ENCODE measurements at places on chromosomes 13 and 19.

DNA sequence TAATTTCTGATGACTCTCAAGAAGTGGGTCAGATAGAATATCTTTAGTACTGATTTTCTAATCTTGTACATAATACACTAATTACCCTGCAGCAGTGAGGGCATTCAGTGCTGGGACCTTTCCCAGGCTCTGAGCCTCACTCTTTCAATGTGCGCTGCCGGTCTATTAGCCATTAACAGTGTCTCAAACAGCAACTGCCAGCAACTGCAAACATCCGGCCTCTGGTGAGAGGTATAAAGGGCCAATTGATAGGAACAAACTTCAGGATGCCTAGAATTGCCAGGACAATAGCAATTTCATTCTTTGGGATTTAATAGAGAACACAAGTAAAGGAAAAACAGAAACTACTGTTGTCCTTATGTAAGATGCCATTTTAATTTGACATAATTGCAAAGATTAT, 604.4 kb upstream of the SPRY2 start:
- DNase-seq, result no peak

DNA sequence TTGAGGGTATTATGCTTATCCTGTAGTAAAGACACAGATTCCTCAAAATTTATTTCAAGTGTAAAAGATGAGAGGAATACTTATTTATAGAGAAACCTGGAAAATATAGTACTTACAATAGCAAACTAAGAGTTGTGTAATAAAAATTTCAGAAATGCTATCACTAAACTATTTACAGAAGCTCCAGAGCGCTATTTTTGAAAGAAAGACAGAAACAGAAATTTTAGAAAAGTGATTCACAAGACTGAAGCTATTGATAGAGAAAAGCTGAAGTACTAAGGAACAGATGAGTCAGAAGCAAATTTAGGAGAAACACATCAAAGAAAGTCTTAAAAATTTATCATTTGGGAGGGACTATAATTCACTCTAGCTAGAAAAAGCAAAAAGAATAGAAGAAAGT, 1174.2 kb downstream of the DIAPH3 start:
- no peak for DNase-seq

GRCh38 chr13:59677966-59678814, 485.5 kb downstream of the DIAPH3 start:
- DNase-seq, result peak; percentile 5

DNA sequence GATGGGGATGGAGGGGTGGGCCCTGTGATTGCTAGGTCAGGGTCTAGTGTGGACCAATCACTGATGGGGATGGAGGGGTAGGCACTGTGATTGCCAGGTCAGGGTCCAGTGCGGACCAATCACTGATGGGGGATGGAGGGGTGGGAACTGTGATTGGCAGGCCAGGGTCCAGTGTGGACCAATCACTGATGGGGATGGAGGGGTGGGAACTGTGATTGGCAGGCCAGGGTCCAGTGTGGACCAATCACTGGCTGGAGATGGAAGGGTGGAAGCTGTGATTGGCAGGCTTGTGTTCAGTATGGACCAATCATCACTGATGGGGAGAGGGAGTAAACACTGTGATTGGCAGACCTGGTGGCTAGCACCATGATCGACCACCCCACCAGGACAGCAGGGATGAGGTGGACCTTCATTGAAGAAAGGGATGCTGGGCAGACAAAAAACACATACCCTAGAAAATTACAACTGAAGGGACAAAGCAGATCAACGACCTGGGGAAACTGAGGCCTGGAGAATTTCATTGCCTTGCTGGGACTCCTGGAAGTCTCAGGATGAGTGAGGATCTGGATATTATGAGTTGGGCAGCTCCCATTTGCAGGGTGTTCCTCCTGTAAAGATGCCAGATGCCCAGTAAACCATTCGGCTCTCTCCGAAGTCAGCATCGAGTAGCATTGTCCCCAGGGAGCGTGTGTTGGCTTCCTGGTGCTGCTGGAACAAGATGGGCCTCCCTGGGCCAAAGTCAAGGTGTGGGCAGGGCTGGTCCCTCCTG, 15.5 kb downstream of the TMPRSS9 start:
- no peak for DNase-seq

DNA sequence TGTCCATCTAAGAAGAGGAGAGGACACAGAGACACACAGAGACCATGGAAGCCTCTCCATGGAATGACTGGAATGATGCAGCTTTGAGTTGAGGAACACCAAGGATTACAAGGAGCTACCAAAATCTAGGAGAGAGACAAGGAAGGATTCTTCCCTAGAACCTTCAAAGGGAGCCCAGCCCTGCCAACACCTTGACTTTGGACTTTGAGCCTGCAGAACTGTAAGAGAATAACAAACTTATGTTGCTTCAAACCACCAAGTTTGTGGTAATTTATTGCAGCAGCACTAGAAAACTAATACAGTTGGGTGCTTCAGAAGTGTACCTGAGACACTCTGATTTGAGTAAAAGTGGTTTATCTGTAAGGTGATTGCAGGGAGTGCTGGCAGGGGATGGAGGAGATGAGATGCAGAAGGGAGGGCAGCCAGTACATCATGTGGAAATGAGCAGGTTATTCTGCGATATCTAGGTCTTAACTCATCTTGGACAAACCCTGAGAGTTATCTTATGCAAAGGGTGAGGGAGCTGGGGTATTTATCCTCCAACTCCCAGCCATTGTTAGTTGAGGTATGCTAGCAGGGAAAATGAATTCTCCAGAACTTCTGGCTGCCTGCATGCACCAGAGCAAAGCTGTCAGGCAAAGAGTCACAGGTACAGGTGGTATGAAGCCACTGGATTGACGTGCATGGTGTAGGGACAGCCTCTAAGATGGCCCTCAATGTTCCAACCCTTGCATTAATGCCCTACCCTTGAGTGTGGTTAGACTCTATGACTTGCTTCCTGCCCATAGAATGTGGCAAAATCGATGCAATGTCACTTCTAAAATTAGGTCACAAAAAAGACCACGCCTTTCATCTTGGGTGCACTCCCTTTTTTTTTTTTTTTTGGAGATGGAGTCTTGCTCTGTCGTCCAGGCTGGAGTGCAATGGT, 31.3 kb upstream of the ADGRL1 start:
- DNase-seq, result no peak

All from RWPE1 (cell line).